Endodermal cell (in vitro differentiated cells): ENCODE measurements at places on chromosomes 7 and 10. TPM values are rescaled to one million over a fixed set of nuclear protein-coding genes. Genes with fewer than 3 reads are reported as not detected.

DNA sequence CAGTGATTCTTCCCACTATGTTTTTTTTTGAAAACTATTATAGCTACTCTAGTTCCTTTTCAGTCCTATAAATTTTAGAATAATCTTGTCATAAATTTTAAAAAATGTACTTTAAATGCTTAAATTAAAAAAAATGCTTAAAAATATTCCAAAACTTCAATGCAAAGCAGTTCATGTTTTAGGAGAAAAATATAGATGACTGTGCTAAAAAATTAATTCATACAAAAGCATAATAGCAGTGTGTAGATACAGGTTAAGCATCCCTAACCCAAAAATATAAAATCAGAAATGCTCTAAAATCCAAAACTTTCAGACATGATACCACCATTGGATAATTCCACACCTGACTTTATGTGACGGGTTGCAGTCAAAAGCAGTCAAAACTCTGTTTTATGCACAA, 12.8 kb downstream of the STEAP4 start:
- no peak for DNase-seq

- peak; percentile 39 for DNase-seq
Measured at GRCh38 chr7:30920584-30921539, 9.2 kb downstream of the AQP1 start.

DNA sequence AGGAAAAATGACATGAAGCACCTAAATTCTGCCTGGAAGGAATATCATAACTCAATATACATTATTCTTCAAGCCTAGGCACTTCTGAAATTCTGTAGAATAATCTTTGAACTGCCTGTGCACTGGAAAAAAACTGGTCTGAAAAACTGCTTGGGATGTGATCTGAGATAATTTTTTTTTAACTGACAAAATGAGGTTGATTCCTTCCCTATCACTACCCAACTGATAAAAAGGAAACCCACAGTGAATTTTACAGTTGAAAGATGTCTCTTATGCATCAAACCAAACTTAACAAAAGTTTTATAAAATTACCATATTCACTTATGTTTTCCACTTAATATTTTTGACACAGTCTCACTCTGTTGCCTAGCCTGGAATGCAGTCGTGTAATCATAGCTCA, 67.2 kb upstream of the FAM133B start:
- no peak for DNase-seq

- DNase-seq = no peak
Measured at GRCh38 chr7:119959811-119960210, 313.2 kb upstream of the KCND2 start.

Gene KIAA1217
- 22.2 and 25.4 TPM in 2 replicates for total RNA-seq

DNA sequence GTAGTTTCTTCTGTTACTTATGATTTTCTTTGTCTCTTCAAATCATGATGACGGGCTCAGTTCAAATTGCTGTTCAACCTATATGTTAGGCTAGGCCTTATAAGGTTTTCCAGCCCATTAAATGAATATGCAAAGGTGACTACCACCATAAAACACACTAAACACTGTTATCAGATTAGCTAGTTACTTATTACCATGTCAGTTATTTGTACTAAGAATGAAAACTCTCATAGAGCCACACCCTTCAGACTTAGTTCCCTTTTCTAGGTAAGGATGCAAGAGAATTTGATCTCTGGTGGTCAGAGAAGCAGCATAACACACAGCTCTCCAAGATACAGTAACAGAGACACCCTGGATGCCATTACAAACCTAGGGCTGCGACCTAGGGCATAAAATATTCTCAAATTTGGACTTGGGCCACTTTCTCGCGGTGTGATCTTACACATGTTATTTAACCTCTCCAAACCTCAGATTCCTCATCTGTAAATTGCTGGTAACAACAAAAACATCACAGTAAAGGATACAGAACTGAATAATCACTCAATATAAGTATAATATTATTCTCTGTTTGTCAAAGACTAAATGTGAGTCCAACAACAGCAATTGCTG, 35.6 kb downstream of the ANKMY2 start:
- no peak for DNase-seq

Gene ELAPOR2
- total RNA-seq = 67.2 to 130 TPM (median 72.1 TPM) in 3 replicates

Gene OGDHL
- total RNA-seq = 12.9 and 14.6 TPM in 2 replicates

DNA sequence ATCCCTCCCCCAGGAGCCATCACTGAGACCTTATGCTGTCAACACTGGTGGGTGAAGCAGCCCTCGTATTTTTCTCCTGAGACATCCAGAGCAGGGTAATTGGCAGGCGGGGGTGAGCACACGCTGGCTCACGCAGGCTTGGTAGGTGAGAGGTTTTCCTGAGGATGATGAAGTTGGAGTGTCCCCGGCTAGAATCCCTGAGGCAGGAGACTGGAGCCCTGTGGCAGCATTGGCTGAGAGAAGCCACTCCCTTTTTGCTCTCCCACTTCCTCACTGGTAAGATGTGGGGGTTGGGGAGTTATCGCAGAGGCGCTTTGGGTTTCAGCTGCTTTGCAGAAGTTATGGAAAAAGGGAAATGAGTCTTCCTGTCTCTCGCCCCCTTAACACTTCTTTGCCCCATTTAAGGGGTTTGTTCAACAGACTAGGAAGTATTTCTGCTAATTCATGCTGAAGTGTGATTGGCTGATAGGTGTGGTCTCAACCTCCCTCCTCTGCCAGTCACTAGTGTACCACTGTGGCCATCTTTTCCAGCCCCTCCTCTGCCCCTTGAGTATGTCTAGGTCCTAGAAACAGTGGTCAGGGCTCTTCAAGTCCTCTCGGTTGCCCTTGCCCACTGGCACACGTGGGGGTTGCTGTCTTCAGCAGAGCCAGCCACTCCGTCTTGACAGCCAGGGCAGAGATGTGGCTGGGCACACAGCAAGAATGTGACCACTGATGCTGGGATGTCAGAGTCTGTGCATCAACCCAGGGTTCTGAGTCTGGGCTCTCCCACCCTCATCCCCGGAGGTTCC, 5.7 kb downstream of the ARPC1B start:
- no peak for DNase-seq

DNA sequence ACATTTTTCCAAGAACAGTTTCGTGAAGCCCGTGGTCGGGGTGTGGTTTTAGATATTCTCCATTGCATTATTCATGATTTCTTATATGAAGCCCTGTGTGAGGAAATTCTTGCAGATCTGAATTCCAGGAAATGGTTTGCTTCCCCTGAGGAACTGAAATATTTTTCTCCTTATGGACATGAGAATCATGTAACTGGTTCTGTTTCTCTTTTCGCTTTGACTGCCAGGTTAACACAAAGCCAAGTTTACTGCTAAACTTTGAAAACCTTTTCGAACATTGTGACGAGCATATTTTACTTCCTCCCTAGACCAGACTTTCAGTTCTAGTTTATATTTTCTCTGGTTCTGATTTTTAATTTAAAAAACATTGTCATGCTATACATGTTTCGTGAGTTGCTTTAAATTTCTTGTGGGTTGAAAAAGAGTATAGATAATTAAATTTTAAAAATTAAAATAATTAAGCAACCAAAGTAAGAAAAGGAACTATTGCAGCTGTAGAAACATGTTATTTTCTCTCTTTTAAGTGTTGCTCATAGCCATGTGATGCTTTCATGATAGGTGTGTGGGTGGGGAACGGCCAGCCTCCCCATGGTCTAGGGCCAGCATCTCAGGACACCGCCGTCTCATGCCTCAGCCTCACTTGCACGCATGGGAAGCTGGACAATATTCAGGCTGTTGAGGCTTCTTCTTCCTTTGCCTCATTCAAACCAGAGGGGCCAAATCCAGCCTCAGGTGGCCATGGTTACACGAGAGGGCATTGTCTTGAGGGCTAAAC, 97.1 kb downstream of the CREB5 start:
- no peak for DNase-seq

DNA sequence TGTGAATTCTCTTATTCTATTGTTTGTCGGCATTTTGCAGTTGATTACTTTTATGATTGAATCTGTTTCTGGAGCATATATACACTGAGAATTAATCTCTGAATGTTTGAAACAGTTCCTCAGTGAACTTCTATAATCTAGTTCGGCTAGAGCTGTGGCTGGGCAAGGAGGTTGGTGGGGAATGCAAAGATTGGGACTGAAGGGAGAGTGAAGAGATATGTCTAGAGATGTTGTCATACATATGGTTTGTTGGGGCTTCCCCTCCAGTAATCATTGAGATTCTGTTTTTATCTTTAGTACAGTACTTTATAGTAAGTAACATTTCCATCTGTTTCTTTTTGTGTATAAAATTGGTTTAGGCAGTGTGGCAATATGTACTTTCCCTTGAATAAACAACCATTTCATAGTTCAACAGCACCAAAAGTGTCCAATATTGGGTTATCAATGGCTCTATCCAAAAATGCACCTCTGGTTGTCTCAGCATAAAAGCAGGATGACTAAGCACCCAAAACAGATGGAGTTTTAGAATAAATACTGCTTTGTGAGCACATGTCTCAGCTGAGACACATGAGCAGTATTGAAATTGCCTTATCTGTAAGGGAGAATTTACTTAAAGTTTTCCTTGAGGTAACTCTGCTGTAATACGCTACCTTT, 36.7 kb downstream of the WAC start:
- DNase-seq = no peak

GRCh38 chr7:36639826-36640225, 84.5 kb downstream of the AOAH start:
- peak; percentile 30 for DNase-seq

Gene PRRT4
- total RNA-seq = 0.21 TPM in 1 of 3 replicates, not detected in the others

Gene UPF2
- 16.8 to 21.4 TPM (median 20.6 TPM) in 3 replicates for total RNA-seq

- no peak for DNase-seq
Measured at GRCh38 chr10:125027871-125028869, 86.2 kb downstream of the ZRANB1 start.

DNA sequence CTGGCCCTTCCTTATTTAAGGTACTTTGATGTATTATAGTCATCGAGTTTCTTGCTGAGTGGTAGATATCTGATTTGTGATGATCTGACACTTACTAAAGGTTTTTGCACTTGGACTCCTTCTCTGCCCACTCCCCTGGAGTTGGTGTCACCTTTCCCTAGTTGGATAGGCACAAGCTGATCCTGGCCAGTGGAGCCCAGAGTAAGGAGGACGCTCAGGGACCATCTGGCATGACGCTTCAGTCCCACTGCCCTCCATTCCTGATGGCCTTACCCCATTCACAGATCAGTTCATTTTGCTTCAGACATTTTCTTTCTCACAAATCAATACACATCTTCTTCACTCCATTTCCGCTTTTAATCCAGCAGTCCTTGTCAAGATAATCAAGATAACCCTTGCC, 20.1 kb downstream of the ASB15 start:
- no peak for DNase-seq

Gene TAS2R41
- total RNA-seq = 0.59 TPM in 1 of 2 replicates, not detected in the other

Gene SFTPA1
- total RNA-seq = not detected in 3 replicates

DNA sequence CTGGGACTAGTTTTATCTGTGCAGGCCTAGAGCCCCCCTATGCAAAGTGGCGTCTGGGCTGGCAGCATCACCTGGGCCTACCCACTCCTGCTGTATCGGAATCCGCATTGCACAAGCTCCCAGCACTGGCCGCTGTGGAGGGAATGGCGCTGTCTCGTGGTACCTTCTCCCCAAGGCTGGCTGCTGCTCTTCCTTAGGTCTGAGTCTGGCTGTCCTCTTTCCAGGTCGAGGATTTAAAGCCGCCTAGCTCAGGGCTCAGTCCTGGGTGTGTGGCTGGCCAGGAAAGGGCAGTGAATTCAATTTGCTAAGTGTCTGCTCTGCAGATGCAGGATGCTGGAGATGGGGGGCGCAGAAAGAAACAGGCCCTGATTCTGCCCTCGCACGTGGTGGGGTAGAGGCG, 44.7 kb downstream of the MGMT start:
- DNase-seq = no peak

Gene ITPRID1
- total RNA-seq = 19.5 and 21.8 TPM in 2 replicates

GRCh38 chr10:16787361-16787791, 29.8 kb downstream of the RSU1 start:
- DNase-seq = no peak

- no peak for DNase-seq
Measured at GRCh38 chr10:132575320-132576201, 38.0 kb downstream of the INPP5A start.

DNA sequence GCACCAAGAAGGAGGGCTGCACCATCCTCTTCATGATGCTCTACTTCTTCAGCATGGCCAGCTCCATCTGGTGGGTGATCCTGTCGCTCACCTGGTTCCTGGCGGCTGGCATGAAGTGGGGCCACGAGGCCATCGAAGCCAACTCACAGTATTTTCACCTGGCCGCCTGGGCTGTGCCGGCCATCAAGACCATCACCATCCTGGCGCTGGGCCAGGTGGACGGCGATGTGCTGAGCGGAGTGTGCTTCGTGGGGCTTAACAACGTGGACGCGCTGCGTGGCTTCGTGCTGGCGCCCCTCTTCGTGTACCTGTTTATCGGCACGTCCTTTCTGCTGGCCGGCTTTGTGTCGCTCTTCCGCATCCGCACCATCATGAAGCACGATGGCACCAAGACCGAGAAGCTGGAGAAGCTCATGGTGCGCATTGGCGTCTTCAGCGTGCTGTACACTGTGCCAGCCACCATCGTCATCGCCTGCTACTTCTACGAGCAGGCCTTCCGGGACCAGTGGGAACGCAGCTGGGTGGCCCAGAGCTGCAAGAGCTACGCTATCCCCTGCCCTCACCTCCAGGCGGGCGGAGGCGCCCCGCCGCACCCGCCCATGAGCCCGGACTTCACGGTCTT, 1.9 kb downstream of the FZD1 start:
- peak; percentile 67 for DNase-seq

GRCh38 chr10:30013757-30014156, 45.6 kb downstream of the JCAD start:
- no peak for DNase-seq

GRCh38 chr10:60142736-60143135, 236.4 kb upstream of the CCDC6 start:
- no peak for DNase-seq

Gene C10orf143
- 1.5 and 1.6 TPM in 2 replicates for total RNA-seq

GRCh38 chr10:78046711-78047269, 13.1 kb downstream of the RPS24 start:
- DNase-seq = no peak

Gene FGF8
- 44.6 and 46.5 TPM in 2 replicates for total RNA-seq

GRCh38 chr10:88841316-88842111, 10.1 kb downstream of the ANKRD22 start:
- DNase-seq = no peak

GRCh38 chr10:121081306-121081705, 230.1 kb downstream of the WDR11 start:
- DNase-seq = peak; percentile 7

- no peak for DNase-seq
Measured at GRCh38 chr10:84007482-84007881, 131.8 kb upstream of the GHITM start.

GRCh38 chr10:120688928-120689327, 162.2 kb upstream of the WDR11 start:
- DNase-seq = peak; percentile 79

Gene ELN
- 0.68 and 0.70 TPM in 2 replicates for total RNA-seq

DNA sequence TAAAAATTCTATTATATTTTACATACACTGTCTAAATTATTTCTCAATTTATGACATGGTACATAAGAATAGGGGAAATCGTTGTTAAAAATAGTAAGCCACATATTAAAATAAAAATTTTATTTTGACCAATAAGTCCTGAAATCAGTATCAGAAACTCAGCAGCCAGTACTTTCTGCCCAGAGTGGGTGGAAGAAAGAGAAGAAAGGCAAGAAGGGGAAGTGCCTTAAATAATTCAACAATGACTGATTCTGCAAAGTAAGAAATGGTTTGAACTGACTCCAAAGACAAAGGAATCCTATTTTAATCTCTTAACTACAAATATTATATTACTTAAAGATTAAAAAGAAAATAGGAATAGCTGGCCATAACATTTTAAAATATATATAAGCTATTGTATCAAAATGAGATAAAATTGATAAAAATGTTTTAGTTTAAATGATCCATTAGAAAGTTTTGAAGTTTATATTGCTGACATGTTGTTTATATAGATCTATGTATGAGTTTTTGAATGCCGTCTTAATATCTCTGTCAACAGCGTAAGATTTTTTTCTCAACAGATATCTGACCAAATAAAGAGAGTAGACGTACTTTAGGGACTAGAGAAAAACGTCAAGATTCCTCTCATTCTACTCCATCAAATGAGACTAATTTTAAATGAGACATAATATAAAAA, 30.2 kb upstream of the NRCAM start:
- DNase-seq = no peak
